ENCODE measurements at places on chromosomes 2 and 18. TPM values are rescaled to one million over a fixed set of nuclear protein-coding genes. Genes with fewer than 3 reads are reported as not detected.

Gene NAT8
- not detected for total RNA-seq

Gene NCKAP1
- 119 TPM for total RNA-seq

Gene TRAPPC12
- total RNA-seq = 59.5 TPM

Gene DIPK1C
- total RNA-seq = 12.9 TPM

Gene PRKAG3
- total RNA-seq = not detected

Gene ASXL3
- 2.7 TPM for total RNA-seq

Gene ZNF892
- total RNA-seq = 15.4 TPM

Gene NDUFB3
- total RNA-seq = 50.1 TPM

Gene SERPINB11
- total RNA-seq = not detected

Gene SULT1C3
- not detected for total RNA-seq

Gene NPHP1
- 8.1 TPM for total RNA-seq

Gene ORC4
- total RNA-seq = 165 TPM

Gene MARCHF4
- 0.46 TPM for total RNA-seq

Gene ATIC
- 23.9 TPM for total RNA-seq

Gene SEMA4F
- total RNA-seq = 3.5 TPM

Gene GRHL1
- 4.7 TPM for total RNA-seq

Gene SESTD1
- total RNA-seq = 24.8 TPM

Gene ATOH8
- total RNA-seq = 0.43 TPM

Gene INPP5D
- total RNA-seq = 4.2 TPM
